ENCODE measurements at places on chromosomes 11 and 22. TPM values are rescaled to one million over a fixed set of nuclear protein-coding genes. Genes with fewer than 3 reads are reported as not detected.

DNA sequence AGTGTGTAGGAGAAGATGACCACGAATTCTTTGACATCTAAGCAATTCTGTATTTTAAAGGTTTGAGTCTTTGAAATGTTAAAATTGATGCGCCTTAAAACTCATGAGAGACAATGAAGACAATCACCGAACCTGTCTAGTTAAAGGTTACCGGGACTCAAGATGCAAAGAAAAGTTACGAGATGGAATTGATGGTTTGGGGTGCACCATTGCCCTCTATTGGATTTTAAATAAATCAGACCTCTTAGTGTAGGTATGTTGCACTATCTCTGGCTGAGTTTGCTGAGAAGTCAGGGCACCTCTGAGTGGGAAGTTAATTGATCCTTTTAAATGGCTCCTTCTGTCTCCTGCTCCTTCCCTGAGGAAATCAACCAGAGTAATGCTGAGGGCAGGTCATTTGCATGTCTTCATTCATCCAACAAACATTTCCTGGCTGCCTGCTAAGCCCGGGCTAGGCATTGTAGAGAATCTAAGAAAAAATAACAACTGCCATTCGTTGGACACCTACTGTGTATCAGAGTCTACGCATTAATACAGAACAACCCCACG lies 19.4 kb upstream of the TMA7B start:
- no peak for DNase-seq

DNA sequence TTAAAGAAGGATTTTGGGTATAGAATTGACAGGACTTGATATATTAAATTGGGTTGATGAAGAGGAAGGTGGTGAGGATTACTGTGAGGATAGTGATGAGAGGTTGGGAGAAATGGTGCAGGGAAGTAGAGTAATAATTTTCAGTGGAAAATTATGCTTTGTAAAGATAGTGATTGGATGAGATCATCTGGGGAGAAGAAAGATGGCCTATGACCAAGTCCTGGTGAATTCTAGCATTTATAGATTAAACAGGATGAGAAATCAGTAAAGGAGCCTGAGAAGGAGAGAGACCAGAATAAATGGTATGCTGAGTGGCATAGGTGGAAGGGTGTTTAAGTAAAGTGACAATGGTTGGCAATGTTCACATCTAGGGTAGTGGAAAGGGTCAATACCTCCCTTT lies 15.0 kb downstream of the IPO7 start:
- no peak for DNase-seq

Gene GAL3ST1
- polyA plus RNA-seq: 0.06 TPM

DNA sequence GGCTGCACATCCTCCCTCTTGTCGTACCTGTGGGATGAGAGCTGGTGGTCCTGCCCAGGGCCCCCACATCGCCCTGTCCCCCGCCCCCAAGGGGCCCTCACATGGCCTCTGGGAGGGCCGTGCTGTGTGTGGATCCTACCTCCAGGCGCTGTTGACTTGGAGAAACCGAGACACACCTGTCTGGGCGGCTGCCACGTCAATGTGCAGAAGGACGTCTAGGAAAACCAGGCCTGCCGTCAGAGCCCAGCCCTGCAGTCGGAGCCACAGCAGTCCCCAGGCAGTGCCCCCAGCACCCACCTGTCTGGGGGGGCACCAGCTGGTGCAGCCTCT lies 14.2 kb downstream of the ALG12 start:
- no peak for DNase-seq

Gene SYT9
- polyA plus RNA-seq: not detected

Gene SREBF2
- polyA plus RNA-seq: 39.1 TPM

Measured in AG04450 (cell line).